Stimulated activated CD4-positive, alpha-beta T cell treated with anti-CD3 and anti-CD28 coated beads, Interleukin-12 subunit alpha, Interleukin-12 subunit beta, amount 100 ng/mL, for 48 hours (primary cell): ENCODE measurements at places on chromosomes 7 and 10.

- DNase-seq, result no peak
Measured at GRCh38 chr7:1804310-1804709, 134.2 kb downstream of the ELFN1 start.

DNA sequence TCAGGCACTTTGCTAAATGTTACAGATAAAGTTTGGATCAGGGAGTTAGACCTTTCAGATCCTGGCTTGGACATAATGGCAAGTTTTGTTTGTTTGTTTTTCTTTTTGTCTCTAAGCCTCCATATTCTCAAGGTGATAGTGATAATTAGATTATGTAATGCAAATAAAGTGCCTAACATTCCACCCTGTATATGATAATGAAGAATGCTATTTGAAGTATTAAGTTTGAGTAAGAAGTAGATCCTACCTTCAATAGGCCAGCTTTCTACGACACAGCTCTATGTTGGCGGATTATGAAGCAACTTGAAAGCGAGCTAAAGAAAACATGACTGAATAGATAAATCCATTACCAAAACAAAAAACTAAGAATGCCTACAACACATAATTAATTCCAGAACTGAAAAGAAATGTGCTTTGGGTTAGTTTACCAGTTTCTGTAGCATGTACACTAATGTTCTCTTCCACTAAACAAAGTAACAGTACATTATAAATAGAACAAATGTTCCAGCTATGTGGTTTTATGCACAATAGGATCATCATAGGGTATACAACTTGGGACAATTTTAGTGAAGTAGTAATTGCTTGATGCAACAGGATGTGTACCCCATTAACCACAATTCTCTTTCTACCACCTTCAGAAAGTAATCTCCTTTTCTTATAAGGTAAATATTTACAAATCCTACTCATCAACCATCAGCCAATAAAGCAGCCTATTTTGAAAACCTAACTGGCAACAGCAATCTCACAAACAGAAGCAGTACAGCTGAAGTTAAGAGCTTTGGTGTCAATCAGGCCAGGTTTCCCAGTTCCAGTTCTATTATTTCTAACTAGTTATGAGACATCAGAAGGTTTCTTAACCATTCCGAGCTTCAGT is 1.5 kb downstream of the SEM1 start:
- no peak for DNase-seq

GRCh38 chr7:148697256-148698006 is 1.3 kb upstream of the CUL1 start:
- peak; percentile 56 for DNase-seq

DNA sequence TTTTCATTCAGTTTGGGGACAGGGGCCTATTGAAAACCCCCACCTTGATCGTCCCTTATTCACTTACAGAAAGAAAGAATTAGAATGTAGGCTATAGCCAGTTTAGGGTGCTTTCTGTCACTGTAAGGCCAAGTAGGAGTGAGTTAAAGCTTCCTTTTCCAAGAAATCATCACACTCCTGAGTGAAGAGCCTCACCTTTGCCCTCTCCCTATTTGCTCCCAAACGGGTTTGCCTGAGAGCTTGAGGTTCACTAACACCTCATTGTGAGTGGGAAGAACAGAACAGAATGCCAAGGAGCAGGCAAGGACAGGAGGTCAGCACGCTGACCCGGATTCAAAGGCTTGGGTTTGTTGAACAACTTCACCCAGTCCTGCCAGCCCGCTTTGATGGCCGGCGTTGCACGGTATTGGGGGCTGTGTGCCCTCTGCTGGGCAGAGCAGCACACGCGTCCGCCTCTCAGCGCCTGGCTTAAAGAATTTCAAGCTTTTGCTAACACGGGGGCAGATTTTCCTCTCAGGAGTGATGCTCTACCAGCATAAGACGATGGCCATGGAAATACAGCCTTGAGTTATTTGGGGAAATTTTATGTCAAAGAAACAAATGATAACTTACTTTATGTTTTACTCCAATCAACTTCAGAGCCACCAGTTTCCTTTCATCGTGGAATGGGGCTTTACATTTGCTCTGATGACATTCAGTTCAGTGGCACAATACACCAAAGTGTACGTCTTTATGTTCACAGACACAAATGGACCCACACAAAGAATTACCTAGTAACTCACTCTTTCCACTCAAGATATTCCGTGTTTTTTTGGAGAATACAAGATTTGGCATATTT is 470.0 kb downstream of the SUGCT start:
- DNase-seq, result peak; percentile 0

DNA sequence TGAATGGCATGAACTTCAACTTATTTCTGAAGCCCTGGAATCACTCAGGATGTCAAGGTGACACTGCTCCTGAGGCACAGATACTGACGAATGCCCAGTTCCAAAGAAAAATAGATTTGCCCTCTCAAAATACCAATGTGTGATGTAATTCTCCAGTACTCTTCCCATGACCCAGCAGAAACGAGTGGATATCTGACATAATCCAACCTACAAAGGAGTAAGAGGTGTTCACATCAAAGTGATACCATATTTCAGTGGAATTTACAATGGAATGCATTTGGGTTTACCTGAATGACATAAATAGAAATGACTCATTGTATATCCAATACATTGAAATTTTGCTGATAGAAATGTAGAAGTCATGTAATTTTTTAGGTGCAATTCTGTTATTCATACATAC is 120.9 kb upstream of the ADAM12 start:
- no peak for DNase-seq

DNA sequence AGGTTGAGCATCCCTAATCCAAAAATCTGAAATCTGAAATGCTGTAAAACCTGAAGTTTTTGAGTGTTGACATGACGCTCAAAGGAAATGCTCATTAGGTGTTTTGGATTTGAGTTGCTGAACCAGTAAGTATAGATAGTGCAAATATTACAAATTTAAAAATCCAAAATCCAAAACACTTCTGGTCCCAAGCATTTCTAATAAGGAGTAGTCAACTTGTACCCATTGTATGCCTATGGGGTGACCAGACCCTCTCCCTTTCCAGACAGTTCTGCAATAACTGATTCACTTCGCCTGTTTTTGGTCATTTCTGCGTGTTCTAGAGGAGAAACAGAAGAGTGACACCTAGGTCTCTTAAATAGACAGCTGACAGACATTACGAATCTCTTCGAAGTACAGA is 90.3 kb downstream of the MMRN2 start:
- DNase-seq, result no peak
